ENCODE measurements at places on chromosomes 12 and 14. TPM values are rescaled to one million over a fixed set of nuclear protein-coding genes. Genes with fewer than 3 reads are reported as not detected.

The CATSPERB gene
- not detected for total RNA-seq

The DNAH10 gene
- total RNA-seq, result 0.29 TPM

The BCL11B gene
- total RNA-seq, result 0.38 TPM

The PRH2 gene
- not detected for total RNA-seq

The DBX2 gene
- not detected for total RNA-seq

The HOXC12 gene
- total RNA-seq, result not detected

The TMEM233 gene
- total RNA-seq, result 0.29 TPM

The TSHR gene
- not detected for total RNA-seq

The PLEKHD1 gene
- not detected for total RNA-seq

The CLEC6A gene
- not detected for total RNA-seq

The TUNAR gene
- not detected for total RNA-seq

The CRIP1 gene
- total RNA-seq, result 1,923 TPM

The CEBPE gene
- total RNA-seq, result not detected

The DEPDC4 gene
- total RNA-seq, result 1.5 TPM

The NID2 gene
- total RNA-seq, result 13.8 TPM

The SLC8A3 gene
- not detected for total RNA-seq

The GALNT9 gene
- total RNA-seq, result 4.8 TPM

The OR10P1 gene
- total RNA-seq, result not detected

The TAS2R10 gene
- total RNA-seq, result not detected

The GPR68 gene
- total RNA-seq, result not detected

The FOXG1 gene
- 0.10 TPM for total RNA-seq

The PAPLN gene
- 5.7 TPM for total RNA-seq

The TAS2R19 gene
- not detected for total RNA-seq

The TC2N gene
- total RNA-seq, result 0.70 TPM

The FLVCR2 gene
- 5.4 TPM for total RNA-seq

The NGB gene
- not detected for total RNA-seq

The REP15 gene
- total RNA-seq, result 0.52 TPM

The GDF11 gene
- total RNA-seq, result 4.1 TPM

The CACNA2D4 gene
- total RNA-seq, result not detected

The IFT43 gene
- total RNA-seq, result 39.0 TPM

The NANOG gene
- not detected for total RNA-seq

The TAS2R7 gene
- not detected for total RNA-seq

The ASCL1 gene
- not detected for total RNA-seq

The DLGAP5 gene
- 31.4 TPM for total RNA-seq
